ENCODE measurements at places on chromosomes 3 and 15.

DNA sequence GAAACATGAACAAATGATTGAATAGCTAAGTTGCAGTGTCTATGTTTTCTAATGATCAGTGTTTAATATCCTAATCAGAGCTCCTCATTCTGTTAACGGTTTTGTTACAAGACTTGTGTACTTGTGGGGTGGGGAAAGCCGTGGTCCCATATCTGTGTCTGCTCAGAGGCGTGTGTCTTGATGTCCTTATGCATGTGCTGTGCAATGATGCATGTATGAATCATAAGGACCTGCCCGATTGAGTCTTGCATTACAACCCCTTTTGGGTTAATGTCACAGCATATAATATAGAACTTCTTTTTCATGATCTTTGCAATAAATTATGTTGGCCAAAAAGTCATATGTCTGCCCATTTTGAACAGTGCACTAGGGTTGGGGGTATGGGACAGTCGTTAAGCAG, 233.4 kb downstream of the ITPR1 start:
- H3K4me1 ChIP-seq: no peaks in the 10 kb centered on the region
- H3K27ac ChIP-seq: no peak overlapping the region
- no peaks in the 10 kb centered on the region for H3K36me3 ChIP-seq

- peaks cover 37% of the 10 kb centered on the region for H3K4me1 ChIP-seq
- peak overlapping the region; percentile 20 for H3K4me3 ChIP-seq
- no peaks in the 10 kb centered on the region for H3K36me3 ChIP-seq
- no peak for DNase-seq
- H3K27me3 ChIP-seq: peaks cover 81% of the 10 kb centered on the region
Observed at GRCh38 chr3:138949445-138950005, 2.5 kb downstream of the FOXL2NB start.

GRCh38 chr15:99683000-99683670, 50.1 kb downstream of the LYSMD4 start:
- peaks cover 1% of the 10 kb centered on the region for H3K27me3 ChIP-seq
- no peak for DNase-seq
- H3K4me1 ChIP-seq: no peaks in the 10 kb centered on the region

- no peaks in the 10 kb centered on the region for H3K36me3 ChIP-seq
- DNase-seq: no peak
- no peaks in the 10 kb centered on the region for H3K27me3 ChIP-seq
- H3K27ac ChIP-seq: no peak overlapping the region
Observed at GRCh38 chr3:4837374-4837930, 141.8 kb upstream of the BHLHE40 start.

- DNase-seq: no peak
Observed at GRCh38 chr3:172542999-172543398, 19.8 kb upstream of the TNFSF10 start.

- H3K27ac ChIP-seq: no peak overlapping the region
- no peak for DNase-seq
- H3K4me1 ChIP-seq: no peaks in the 10 kb centered on the region
- no peaks in the 10 kb centered on the region for H3K36me3 ChIP-seq
Observed at GRCh38 chr3:187198490-187198889, 1.2 kb downstream of the RTP1 start.

- H3K4me3 ChIP-seq: no peak overlapping the region
- H3K27ac ChIP-seq: no peak overlapping the region
- H3K27me3 ChIP-seq: no peaks in the 10 kb centered on the region
- H3K36me3 ChIP-seq: no peaks in the 10 kb centered on the region
Observed at GRCh38 chr15:69358850-69359249, 55.3 kb upstream of the KIF23 start.

DNA sequence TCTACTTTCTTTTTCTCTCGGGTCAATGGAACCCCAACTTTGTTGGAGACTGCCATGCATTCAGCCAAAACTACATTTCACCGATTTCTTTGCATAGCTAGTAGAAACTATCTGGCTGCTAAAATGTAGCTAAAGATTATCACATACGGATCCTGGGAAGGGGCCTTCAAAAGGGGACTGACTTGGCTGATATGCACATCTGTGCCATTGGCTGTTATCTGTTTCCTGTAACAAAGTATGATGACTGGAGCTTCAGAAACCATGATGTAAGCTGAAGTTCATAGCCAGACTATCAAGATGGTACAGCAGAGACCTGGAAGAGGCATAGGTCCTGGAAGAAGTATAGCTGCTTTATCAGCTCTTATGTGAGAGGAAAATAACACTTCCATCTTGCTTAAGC, 179.1 kb downstream of the NSUN3 start:
- H3K27ac ChIP-seq: no peak overlapping the region
- DNase-seq: no peak
- H3K4me1 ChIP-seq: no peaks in the 10 kb centered on the region
- H3K36me3 ChIP-seq: no peaks in the 10 kb centered on the region
- H3K4me3 ChIP-seq: no peak overlapping the region

DNA sequence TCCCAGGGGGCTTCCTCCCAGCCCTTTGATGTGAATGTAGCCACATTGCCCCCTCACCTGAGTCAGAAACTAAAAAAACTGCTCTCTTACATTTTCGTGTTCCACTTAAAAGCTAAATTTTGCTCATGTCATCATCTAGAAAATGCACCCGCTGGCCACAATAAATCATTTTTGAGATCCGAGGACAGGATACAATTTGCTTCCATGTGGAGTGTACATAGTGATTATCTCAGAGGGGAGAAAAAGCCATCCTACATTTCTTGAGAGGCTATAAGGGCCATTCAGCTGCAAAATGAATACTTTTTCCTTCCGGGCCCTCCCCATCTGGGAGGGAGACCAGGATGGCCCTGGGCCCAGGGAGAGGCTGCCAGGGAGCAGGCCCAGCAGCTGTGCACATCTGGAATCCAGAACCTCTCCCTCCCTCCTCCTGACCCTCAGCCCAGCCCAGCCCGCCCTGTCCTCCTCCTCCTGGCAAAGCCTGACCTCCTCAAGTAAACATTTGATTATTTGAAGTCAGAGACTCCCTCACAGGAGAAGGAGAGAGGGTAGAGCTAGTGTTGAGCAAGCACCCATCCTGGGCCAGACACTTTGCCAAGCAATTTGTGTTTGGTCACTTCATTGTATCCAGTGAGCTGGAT, 59.1 kb downstream of the CORO2B start:
- peaks cover 4% of the 10 kb centered on the region for H3K4me1 ChIP-seq
- H3K27ac ChIP-seq: no peak overlapping the region
- H3K4me3 ChIP-seq: no peak overlapping the region
- H3K36me3 ChIP-seq: no peaks in the 10 kb centered on the region
- no peaks in the 10 kb centered on the region for H3K27me3 ChIP-seq

DNA sequence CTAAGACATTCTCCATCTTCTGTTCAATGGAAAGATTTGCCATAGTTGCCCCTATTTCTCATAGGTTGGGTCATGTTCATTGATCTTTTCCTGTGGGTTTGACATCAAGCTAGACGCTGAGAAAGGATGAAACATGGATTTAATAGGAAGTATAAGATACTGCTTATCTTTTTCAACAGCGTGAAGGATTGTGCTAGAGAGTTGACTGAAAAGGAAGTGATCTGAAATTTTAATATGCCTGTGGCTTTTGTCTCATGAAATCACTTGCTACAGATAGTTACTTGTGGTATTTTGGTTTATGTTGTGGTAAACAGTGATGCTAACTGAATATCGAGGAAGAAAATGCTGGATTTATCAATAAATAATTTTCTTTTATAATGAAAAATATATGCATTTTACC, 442.9 kb downstream of the EDEM1 start:
- no peak overlapping the region for H3K27ac ChIP-seq
- H3K4me3 ChIP-seq: no peak overlapping the region
- H3K36me3 ChIP-seq: no peaks in the 10 kb centered on the region

GRCh38 chr15:90691369-90691768, 25.8 kb upstream of the BLM start:
- H3K4me1 ChIP-seq: no peaks in the 10 kb centered on the region
- H3K4me3 ChIP-seq: no peak overlapping the region
- DNase-seq: no peak
- no peaks in the 10 kb centered on the region for H3K36me3 ChIP-seq
- no peaks in the 10 kb centered on the region for H3K27me3 ChIP-seq
- no peak overlapping the region for H3K27ac ChIP-seq

Measured in H1 (cell line).